ENCODE measurements at places on chromosomes 12 and 14. TPM values are rescaled to one million over a fixed set of nuclear protein-coding genes. Genes with fewer than 3 reads are reported as not detected.

DNA sequence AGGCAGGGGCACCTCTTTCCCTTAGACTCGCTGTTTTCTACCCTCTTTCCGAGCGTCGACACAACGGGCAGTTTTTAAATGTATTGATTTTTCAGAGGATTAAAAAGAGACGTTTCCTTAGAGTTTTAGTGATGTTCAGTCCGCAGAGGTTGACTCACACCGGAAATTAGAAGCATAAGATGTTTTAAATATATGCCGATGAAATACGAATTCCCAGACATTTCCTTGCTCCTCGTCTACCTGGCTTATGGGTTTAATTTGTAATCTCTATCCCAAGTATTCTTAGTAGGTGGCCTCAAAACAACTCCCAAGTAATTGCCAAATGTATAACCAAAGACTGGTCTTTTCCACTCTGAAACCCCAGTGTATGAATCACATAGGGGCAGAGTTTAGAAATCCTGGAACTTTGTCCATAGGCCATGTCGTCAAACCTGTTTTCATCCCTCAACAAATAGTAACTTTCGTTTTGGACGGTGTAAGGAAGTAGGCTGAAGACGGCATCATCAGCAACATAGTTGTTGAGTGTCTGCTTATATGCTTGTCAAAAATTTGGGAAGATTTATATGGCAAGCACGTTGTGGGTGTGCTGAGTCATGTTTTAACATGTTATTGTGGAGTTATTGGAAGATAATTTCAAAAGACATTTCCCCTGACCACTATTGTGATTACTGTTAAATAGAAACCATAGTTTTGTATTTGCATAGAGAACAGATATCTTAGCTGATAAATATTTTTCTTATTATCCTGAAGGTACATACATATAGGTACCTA lies 824 bp downstream of the TBK1 start:
- DNase-seq = peak; percentile 83

INSM2 gene
- total RNA-seq = not detected

- no peak for DNase-seq
Measured at GRCh38 chr12:22409377-22410164, 75.1 kb upstream of the ST8SIA1 start.

- peak; percentile 85 for DNase-seq
Measured at GRCh38 chr14:77301103-77301502, 19.6 kb downstream of the POMT2 start.

GRCh38 chr12:104456950-104457745 lies 400 bp downstream of the CHST11 start:
- peak; percentile 80 for DNase-seq

GRCh38 chr12:39007619-39008018 lies 102.2 kb upstream of the CPNE8 start:
- no peak for DNase-seq

- no peak for DNase-seq
Measured at GRCh38 chr12:120662879-120663278, 22.5 kb downstream of the CABP1 start.

- DNase-seq = no peak
Measured at GRCh38 chr14:32510815-32511214, 181.7 kb downstream of the AKAP6 start.

DNA sequence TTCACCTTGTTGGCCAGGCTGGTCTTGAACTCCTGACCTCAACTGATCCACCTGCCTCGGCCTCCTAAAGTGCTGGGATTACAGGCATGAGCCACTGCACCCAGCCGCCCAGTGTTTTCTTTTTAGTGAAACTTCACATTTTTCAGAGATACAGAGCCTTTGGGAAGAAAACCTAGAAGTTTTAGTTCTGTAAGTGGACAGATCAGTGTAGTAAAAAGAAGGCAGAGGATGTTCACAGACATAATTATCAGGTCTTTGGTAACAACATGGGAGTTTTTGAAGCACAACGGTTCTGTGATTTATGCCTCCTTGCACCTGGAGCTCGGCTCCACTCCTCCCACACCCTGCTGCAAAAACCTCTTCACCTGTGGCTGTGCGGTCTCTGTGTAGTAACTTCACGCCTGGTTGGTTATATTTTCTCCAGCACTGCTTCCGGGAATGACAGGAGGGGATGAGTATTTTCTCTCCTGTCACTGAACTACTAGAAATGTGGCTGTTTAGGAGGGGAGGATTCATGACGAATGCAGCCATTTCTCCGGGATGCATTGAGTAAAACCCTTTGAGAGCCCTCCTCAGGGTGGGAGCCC lies 67.0 kb downstream of the ARF6 start:
- no peak for DNase-seq

DNA sequence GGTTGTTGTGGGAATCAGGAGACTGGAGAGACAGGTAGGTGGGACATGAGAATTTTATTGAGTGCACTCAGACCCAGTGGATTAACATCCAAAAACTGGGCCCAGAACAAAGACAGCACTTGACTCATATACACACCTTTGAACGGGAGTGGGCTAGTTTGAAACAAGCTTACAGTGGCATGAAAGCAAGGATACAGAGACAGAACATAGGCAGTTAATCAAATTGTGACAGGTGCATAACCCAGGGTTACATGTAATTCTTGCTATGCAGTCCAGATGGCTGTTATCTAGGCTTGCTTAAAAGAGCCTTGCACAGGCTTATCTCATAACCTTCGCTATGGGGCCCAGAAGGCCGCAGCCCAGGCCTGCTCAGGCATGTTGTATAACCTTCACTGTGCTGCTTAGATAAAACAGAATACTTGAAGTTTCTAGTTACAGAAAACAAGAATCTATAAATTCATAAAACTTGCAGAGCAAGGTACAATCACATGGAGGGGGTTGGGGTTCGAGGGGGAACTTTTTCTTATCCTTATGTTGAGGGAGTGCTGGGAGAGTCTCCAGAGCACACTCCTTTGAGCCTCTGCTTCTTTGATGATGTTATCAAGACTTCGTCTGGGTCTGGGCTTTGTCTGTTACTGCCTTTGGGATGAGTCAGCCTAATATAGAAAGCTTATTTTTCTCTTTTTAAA lies 81.7 kb downstream of the TNFAIP2 start:
- no peak for DNase-seq

GRCh38 chr12:9866860-9867269 lies 2.3 kb downstream of the CLEC2B start:
- no peak for DNase-seq

CDC42BPB gene
- 91.6 TPM for total RNA-seq

STON2 gene
- total RNA-seq = 1.4 TPM

IL22 gene
- not detected for total RNA-seq

DAO gene
- total RNA-seq = not detected

DNA sequence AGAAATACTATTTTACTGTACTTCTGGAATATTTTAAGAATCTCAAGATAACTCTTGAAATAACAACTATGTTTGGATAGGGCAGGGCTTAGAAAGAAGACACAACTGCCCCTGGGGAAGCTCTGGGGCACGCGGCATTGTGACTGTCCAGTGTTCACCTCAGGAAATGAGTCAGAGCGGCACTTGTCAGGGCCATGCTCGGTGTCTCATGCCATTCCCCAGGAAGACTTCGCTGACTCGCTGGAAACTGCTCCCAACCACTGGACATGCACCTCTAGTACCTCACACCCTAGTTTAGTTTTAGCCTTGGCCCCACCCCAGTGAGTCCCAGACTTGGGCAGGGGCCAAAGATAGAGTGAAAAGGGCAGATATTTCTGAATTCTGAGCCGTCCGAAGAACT lies 192.0 kb downstream of the TTC7B start:
- DNase-seq = no peak

CLEC6A gene
- total RNA-seq = 0.21 TPM

FRMD6 gene
- total RNA-seq = 18.2 TPM

DNA sequence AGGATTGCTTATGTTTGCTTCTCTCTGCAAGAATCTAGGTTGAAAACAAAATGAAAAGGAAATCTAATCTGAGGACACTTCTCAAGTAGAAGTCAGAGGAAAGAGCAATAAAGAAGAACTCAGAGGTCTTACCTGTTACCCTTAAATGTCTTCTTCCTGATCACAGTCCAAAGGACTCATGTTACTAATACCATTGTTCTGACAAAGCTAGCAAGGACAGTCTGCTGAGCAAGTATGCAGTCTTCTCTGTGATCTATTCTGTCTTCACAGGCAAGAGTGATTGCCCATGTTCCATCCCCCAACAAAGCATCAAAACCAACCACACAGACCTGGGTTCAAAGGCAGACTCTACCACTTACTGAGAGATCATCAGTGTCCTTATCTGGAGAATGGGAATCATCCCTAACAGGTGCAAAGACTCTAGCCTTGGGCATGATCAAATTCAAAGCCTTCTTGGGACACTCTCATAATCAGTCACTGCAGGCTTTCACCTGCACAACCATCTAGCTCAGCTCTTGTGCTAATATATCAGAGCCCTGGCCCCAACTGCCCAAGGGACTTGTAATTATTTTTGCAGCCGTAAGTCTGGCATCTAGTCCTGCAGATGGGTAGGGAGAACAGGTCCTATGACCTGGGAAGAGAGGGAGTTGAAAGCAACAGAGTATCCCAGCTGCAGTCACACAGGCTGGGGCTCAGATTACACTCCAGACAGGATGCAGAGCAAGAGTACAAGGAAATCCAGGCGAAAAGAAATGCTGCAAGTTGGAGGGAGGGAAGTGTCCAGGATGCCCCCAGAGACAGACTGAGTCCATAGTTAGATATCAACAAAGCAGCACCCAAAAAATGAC lies 97.9 kb upstream of the NUDT4 start:
- DNase-seq = peak; percentile 59

ZDHHC22 gene
- total RNA-seq = 0.12 TPM

- DNase-seq = no peak
Measured at GRCh38 chr12:127235761-127236160, 1031.2 kb upstream of the TMEM132C start.

- DNase-seq = no peak
Measured at GRCh38 chr12:7497661-7498060, 5.9 kb downstream of the CD163 start.

DNA sequence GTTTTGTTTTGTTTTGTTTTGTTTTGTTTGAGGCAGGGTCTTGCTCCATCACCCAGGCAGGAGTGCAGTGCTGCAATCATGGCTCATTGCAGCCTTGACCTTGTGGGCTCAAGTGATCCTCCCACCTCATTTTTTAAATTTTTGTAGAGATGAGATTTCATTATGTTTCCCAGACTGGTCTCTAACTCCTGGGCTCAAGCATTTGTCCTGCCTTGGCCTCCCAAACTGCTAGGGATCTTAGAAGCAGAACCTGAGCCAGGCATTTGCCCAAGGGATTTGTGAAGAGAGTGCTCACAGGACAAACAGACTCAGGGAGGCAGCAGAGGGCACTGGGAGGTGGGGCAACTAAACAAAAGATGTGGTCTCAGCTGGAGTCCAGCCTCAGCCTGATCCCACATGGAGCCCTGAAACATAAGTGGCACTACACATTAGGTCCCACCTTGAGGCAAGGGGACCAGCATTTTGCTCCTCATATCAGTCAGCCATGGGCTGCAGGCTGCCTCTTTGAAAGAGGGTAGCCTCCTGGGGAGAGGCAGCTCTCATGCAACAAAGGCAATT lies 86.2 kb upstream of the CMKLR1 start:
- no peak for DNase-seq

FAM181A gene
- not detected for total RNA-seq

DNA sequence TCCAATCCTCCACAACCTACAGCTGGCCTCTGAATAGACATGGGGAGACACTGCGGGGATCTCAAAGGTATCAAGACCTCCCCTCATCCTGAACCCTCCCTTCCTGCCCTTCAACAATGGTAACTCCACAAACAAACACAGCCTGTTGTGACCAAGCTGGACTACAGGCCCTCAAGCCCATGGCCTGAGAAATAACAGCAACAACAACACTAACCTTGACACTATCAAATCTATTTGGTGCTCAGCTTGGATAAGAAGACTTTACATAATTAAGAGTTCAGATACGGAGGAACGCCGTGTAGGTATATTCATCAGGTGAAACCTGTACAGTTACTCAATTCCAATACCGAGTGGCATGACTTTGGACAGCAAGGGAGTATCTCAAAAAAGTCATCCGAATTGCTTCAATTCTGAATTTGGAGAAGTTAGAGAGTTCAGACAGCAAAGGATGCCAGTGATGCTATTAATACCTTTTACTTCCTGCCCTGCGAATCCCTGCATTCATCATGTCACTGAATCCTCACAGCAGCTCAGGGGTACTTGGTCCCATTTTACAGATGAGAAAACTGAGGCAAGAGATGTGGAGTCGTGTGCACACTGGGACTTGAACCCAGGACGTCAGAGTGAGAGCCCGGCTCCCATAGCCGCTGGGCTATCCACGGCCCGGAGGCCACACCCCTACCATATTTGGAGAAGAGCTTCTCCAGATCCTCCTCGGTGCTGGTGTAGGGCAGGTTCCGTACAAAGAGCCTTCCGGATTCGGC lies 17.8 kb downstream of the RBM19 start:
- no peak for DNase-seq

DNA sequence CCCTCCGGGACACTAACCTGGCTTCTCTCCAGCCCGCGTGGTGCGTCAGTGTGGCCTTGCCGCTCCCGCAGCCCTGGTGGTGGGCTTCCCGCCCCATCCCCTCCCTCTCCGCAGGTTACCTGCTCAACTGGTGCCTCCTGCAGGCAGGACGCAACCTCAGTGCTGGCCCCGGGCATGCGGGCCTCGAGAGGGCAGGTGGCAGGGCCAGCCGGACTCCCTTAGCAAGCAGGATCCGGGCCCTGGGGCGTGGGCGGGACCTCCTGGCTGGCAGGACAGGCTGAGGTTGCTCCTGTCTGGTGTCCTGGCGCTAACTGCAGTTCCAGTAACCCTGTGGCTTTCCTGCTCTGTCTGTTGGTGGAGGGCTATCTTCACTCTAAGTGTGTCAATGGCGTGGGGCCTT lies 8.6 kb upstream of the ADSS1 start:
- DNase-seq = no peak

GRCh38 chr12:1131811-1132224 lies 140.8 kb downstream of the ERC1 start:
- no peak for DNase-seq

FBXW8 gene
- total RNA-seq = 22.1 TPM

GRCh38 chr14:32726516-32726915 lies 212.2 kb upstream of the NPAS3 start:
- DNase-seq = no peak

IFNG-AS1 gene
- 0.07 TPM for total RNA-seq

- DNase-seq = no peak
Measured at GRCh38 chr12:68675101-68675842, 11.5 kb upstream of the NUP107 start.

PYM1 gene
- 55.3 TPM for total RNA-seq

OR4E2 gene
- total RNA-seq = not detected

DNA sequence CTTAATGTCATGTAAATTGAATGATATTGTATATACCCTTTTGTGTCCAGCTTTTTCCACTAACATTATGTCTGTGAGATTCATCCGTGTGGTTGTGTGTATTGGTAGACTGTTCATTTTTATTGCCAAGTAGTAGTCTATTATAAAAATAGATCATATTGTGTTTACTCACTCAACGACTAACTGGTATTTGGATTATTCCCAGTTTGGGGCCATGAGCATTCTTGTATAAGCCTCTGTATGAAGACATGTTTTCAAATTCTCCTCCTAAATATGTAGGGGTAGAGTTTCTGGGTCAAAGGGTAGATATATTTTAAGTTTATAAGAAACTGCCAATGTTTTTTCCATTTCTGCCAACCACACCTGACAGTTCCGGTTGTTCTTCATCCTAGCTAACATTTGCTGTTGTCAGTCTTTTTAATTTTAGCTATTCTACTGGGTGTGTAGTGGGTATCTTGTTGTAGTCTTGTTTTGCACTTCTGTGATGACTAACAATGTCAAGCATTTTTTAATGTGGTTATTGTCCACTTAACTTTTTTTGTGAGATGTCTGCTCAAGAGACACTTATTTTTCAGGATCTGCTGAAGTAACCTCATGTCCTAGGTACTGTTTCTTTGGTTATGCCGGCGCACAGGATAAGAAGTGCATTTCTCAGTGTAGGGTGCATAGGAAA lies 93.2 kb downstream of the DACT1 start:
- no peak for DNase-seq

- no peak for DNase-seq
Measured at GRCh38 chr12:19323805-19324204, 115.5 kb upstream of the AEBP2 start.

ETFBKMT gene
- total RNA-seq = 1.9 TPM
